MM.1S (cell line): ENCODE measurements at places on chromosomes 13 and 19.

GRCh38 chr13:77416666-77417212 lies 89.8 kb upstream of the MYCBP2 start:
- no peak overlapping the region for H3K4me3 ChIP-seq
- H3K27ac ChIP-seq, result no peak overlapping the region
- H3K36me3 ChIP-seq, result no peaks in the 10 kb centered on the region

DNA sequence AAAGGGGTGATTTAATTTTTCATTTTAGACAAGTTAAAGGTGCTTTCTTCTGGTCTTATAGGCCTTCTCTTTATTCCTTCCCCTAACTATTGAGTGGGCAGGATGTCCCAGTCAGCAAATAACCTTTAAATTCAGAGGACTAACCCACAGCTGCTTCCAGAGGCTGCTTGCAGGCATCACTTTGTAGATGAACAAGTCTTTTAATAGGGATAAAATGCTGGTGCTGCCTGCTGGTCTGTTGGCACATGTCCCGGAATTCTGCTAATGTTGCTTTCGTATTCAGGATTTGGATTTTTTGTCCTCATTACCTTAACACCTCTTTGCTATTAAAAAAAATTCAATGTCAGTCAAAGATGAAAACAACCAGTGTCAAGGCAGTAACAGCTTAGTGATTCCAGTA lies 132.7 kb upstream of the KL start:
- no peaks in the 10 kb centered on the region for H3K4me1 ChIP-seq
- H3K27me3 ChIP-seq, result no peaks in the 10 kb centered on the region
- DNase-seq, result no peak
- H3K27ac ChIP-seq, result no peak overlapping the region
- H3K4me3 ChIP-seq, result no peak overlapping the region

- no peaks in the 10 kb centered on the region for H3K36me3 ChIP-seq
- no peak overlapping the region for H3K27ac ChIP-seq
- no peak for DNase-seq
- H3K4me3 ChIP-seq, result no peak overlapping the region
- no peaks in the 10 kb centered on the region for H3K27me3 ChIP-seq
- H3K4me1 ChIP-seq, result no peaks in the 10 kb centered on the region
Measured at GRCh38 chr13:44762911-44763310, 186.8 kb upstream of the TSC22D1 start.

- DNase-seq, result no peak
- H3K4me1 ChIP-seq, result no peaks in the 10 kb centered on the region
- no peaks in the 10 kb centered on the region for H3K36me3 ChIP-seq
- no peaks in the 10 kb centered on the region for H3K27me3 ChIP-seq
- no peak overlapping the region for H3K27ac ChIP-seq
Measured at GRCh38 chr13:49777746-49778614, 14.5 kb downstream of the KPNA3 start.

- no peak overlapping the region for H3K4me3 ChIP-seq
- H3K36me3 ChIP-seq, result no peaks in the 10 kb centered on the region
- H3K27me3 ChIP-seq, result no peaks in the 10 kb centered on the region
Measured at GRCh38 chr13:66430269-66430668, 799.9 kb downstream of the PCDH9 start.

DNA sequence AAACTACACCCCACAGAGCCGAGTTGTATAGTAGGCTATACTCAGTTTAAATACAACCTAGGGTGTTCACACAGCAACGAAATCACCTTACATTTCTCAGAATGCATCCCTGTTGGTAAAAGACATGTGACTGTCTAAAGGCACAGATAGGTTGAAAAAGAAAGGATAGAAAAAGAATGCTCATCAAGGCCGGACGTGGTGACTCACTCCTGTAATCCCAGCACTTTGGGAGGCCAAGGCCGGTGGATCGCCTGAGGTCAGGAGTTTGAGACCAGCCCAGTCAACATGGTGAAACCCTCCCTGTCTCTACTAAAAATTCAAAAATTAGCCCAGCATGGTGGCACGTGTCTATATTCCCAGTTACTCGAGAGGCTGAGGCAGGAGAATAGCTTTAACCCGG lies 3.8 kb upstream of the IL17D start:
- no peak overlapping the region for H3K27ac ChIP-seq
- DNase-seq, result no peak
- no peaks in the 10 kb centered on the region for H3K27me3 ChIP-seq
- no peaks in the 10 kb centered on the region for H3K36me3 ChIP-seq

- H3K4me1 ChIP-seq, result no peaks in the 10 kb centered on the region
- H3K27ac ChIP-seq, result no peak overlapping the region
- H3K36me3 ChIP-seq, result no peaks in the 10 kb centered on the region
- no peak overlapping the region for H3K4me3 ChIP-seq
- DNase-seq, result no peak
- no peaks in the 10 kb centered on the region for H3K27me3 ChIP-seq
Measured at GRCh38 chr13:34076319-34076718, 258.4 kb downstream of the RFC3 start.

GRCh38 chr19:12949363-12950283 lies 4.0 kb downstream of the RAD23A start:
- H3K27ac ChIP-seq, result no peak overlapping the region
- H3K4me1 ChIP-seq, result peaks cover 11% of the 10 kb centered on the region
- no peak overlapping the region for H3K4me3 ChIP-seq

GRCh38 chr19:48061401-48062344 lies 17.8 kb upstream of the CABP5 start:
- no peaks in the 10 kb centered on the region for H3K36me3 ChIP-seq
- no peak overlapping the region for H3K27ac ChIP-seq
- peaks cover 46% of the 10 kb centered on the region for H3K27me3 ChIP-seq
- no peak for DNase-seq

DNA sequence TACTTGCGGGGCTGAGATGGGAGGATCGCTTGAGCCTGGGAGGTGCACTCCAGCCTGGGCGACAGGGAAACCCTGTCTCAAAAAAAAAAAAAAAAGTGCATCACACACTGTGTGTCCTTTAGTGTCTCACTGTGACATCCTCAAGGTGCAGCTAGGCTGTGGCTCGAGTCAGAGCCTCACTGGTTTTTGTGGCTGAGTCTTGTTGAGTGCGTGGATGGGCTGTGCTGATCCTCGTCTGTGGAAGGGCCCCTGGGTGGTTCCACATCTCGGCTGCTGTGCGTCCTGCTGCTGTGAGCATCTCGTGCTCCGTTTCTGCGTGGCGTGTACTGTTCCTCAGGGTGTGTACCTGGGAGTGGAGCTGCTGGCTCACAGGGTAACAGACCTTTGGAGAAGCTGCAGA lies 11.2 kb downstream of the STK11 start:
- no peaks in the 10 kb centered on the region for H3K4me1 ChIP-seq
- H3K27ac ChIP-seq, result no peak overlapping the region
- no peak for DNase-seq
- H3K4me3 ChIP-seq, result no peak overlapping the region

DNA sequence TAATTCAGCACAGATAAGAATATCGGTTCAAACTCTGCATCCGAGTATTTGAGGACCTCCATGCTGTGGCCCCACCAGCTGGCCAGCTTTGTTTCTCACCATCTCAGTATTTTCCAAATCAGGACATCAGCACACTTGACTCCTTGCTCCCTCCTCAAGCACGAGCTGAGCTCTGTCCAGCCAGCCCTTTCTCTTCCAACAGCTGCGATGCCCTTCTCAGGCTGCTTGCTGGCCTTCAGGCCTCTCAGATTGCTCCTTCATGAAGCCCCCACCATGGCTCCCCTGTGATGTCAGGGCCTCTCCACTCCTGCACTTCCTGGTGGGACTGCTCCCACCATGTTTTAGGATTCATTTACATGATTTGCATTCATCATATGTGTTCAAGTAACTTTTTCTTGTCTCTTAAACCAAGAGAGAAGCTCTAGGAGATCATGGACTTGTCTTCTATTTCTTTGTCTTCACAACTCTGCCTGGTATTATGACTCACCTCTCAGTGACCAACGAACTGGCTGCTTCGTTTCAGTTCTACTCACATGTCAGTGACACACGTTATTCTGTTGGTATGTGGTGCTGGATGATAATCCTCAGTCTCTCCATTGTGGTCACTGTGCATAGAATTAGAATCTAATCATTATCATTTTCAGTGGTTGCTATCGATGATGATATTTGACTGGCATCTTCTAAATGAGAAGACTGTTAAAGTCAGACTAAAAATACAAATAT lies 471.7 kb downstream of the EFNB2 start:
- no peak for DNase-seq
- H3K27me3 ChIP-seq, result no peaks in the 10 kb centered on the region
- no peaks in the 10 kb centered on the region for H3K4me1 ChIP-seq
- H3K36me3 ChIP-seq, result no peaks in the 10 kb centered on the region
- no peak overlapping the region for H3K4me3 ChIP-seq
- H3K27ac ChIP-seq, result no peak overlapping the region

DNA sequence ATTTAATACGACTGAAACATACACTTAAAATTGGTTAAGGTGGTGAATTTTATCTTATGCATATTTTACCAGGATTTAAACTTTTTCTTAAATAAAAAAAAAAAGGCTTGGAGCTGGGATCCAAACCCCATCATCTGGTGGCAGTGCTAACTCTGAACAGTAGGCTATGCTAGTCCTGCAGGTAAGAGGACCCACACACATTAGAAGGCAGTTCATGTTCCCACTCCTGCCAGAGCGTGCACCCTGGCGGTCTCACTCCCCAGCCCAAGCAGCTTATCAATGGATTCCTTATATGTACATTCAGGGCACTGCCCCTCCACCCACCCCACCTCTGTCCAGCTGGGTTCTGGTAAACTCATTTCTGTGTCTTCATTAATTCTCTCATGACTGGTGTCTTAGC lies 31.3 kb upstream of the CEBPA start:
- no peaks in the 10 kb centered on the region for H3K4me1 ChIP-seq
- no peaks in the 10 kb centered on the region for H3K36me3 ChIP-seq
- H3K4me3 ChIP-seq, result no peak overlapping the region
- H3K27me3 ChIP-seq, result peaks cover 6% of the 10 kb centered on the region

DNA sequence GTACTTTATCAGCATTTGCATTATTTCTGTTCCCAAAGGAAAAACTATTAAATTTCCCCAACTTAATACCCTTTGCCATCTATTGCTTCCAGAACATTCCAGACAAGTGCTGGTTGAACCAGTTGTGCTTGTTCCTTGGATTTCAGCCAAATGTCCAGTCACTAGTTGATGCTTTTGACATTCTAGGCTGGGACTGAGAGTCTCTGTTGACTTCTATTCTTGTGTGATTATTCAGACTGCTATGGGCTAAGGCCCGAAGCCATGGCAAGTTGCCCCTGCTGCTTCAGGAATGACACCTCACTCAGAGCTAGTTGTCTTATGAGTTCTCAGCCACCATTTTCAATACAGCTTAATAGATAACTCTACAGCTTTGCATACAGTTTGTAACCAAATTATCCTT lies 458.1 kb upstream of the ARGLU1 start:
- H3K4me1 ChIP-seq, result no peaks in the 10 kb centered on the region
- no peak overlapping the region for H3K27ac ChIP-seq
- DNase-seq, result no peak
- no peaks in the 10 kb centered on the region for H3K27me3 ChIP-seq

DNA sequence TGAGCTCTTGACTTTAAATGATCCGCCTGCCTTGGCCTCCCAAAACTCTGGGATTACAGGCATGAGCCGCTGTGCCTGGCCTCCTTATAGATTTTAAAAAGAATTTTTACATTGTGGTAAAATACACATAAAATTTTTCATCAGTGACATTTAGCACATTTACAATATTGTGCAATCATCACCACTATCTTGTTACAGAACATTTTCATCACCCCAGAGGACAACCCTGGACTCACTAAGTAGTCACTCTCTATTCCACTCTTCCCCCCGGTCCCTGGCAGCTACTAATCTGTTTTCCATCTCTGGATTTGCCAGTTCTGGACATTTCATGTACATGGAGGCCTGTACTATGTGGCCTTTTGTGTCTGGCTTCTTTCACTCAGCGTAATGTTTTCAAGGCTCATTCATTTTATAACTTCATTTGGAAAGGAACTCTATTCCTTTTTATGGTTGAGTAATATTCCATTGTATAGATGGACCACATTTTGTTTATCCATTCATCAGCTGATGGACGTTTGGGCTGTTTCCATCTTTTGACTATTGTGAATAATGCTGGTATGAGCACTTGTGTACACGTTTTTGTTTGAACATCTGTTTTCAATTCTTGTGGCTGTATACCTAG lies 19.9 kb downstream of the MEGF8 start:
- H3K27ac ChIP-seq, result no peak overlapping the region
- H3K36me3 ChIP-seq, result no peaks in the 10 kb centered on the region
- DNase-seq, result no peak
- H3K4me3 ChIP-seq, result no peak overlapping the region

- no peaks in the 10 kb centered on the region for H3K4me1 ChIP-seq
- H3K27me3 ChIP-seq, result no peaks in the 10 kb centered on the region
- no peaks in the 10 kb centered on the region for H3K36me3 ChIP-seq
- H3K27ac ChIP-seq, result no peak overlapping the region
- no peak for DNase-seq
Measured at GRCh38 chr19:34766386-34766785, 6.6 kb downstream of the ZNF599 start.

GRCh38 chr13:72259528-72259927 lies 392.5 kb upstream of the DACH1 start:
- no peaks in the 10 kb centered on the region for H3K4me1 ChIP-seq
- no peaks in the 10 kb centered on the region for H3K36me3 ChIP-seq
- no peaks in the 10 kb centered on the region for H3K27me3 ChIP-seq
- no peak for DNase-seq
